Activated T-cell treated with anti-CD3 and anti-CD28 coated beads, Interleukin-2, amount 50 U/mL, for 48 hours (primary cell): ENCODE measurements at places on chromosomes 7 and 10.

DNA sequence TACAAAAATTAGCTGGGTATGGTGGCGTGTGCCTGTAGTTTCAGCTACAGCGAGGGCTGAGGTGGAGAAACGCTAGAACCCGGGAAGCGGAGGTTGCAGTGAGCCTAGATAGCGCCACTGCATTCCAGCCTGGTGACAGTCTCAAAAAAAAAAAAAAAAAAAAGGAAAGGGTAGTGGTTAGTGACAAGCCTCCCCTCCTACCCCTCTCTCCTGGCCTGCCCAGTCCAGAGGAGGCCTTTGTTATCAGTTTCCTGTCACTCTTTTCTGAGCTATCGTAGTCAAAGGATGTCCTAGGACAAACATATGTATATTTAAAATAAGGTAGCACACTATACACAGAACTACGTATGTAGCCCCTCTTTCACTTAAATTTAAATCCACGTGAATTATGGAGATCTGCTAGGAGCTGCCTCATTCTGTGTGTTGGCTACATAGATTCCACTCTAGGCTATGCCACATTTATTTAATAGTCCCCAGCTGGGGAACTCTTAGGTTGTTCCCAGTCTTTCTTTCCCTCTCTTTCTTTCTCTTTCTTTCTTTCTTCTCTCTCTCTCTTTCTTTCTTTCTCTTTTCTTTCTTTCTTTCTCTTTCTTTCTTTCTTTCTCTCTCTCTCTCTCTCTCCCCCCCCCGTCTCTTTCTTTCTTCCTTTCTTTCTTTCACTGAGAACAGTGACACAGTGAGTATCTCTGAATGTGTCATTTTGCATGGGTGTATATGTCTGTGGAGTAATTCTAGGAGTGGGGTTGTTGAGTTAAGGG, 3.9 kb downstream of the TSPAN15 start:
- no peak for DNase-seq

DNA sequence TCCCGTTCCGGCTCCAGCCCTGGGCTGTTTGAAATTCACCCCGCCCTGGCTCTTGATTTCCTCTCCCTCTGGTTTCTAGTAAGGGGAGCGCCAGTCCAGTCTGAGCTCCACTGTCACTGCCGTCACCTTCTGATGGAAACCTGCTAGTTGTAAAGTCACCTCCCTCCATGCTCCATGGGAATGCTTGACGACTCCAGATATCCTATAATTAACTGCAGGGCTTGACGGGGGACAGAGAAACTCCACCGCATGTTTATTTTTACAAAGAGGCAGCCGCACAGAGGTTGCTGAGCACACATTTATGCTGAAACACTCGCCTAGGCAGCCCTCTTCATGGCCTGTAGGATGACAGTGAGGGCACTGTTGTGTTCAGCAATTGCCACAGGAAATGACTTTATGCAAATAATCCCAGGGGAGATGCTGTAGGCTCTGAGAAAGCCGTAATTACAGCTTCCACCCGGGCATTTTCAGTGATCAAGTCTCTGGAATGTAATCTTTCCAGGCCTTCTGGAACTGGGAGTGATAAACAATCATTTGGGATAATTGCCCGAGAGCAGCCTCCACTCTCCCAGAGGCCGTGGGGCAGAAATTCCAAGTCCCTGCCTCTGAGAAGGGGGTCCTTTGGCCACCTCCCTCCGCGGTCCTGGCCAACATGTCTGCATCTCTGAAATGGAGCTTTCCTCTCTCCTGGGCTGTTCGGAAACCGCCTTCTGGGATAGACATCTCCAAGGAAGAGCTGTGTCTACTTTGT, 300.5 kb downstream of the KLF6 start:
- no peak for DNase-seq

- DNase-seq: no peak
These were observed 213.7 kb upstream of the MGMT start for GRCh38 chr10:129253161-129253864.

DNA sequence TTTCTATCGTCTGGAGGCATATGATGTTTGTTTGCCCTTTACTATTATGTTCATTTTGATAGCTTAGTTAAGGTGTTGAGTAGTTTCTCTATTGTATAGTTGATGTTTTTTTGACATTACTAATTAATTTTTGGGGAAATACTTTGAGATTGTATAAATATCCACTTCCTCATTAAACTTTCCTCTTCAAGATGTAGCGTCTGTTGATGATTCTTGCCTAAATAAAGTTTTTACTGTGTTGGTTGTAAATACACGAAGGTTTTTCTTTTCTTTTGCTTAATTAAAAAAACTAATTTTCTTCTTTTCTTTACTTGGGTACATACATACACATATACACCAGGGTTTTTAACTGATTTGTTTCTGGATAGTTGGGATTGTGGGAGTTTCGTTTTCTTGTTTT, 8.5 kb downstream of the KMT2E start:
- no peak for DNase-seq

GRCh38 chr10:74854610-74855009, 28.2 kb downstream of the KAT6B start:
- DNase-seq: no peak

GRCh38 chr7:41777894-41778596, 75.2 kb upstream of the INHBA start:
- DNase-seq: no peak

- DNase-seq: no peak
These were observed 320.7 kb upstream of the MAGI2 start for GRCh38 chr7:79774150-79774549.

- DNase-seq: no peak
These were observed 143.8 kb downstream of the AVL9 start for GRCh38 chr7:32639122-32639521.

GRCh38 chr10:63515002-63515763, 6.0 kb upstream of the REEP3 start:
- no peak for DNase-seq
